NCI-H446 (cell line): ENCODE measurements at places on chromosomes 16 and 17.

GRCh38 chr17:3574231-3574630 lies 16.6 kb upstream of the TRPV3 start:
- no peak for DNase-seq

DNA sequence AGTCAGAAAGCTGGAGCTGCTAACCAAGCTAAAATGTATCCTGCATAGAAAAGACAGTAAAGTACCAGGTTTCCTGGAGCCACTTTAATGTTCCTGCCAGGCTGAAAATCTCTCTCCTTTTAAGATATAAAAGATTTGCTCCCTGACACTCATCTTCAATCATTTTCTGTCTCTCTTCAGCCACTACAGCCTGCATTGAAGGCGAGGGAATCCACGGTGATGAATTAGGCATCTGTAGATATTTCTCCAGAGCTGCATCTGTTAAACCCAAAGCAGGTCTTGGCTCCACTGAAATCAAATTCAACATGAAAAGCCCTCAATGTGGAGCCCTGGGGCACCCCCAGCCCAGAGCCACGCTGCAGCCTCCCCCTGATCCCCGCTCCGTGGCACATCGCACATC lies 94.7 kb upstream of the CRHR1 start:
- DNase-seq, result no peak

- DNase-seq, result no peak
These were observed 57.7 kb downstream of the MEAK7 start for GRCh38 chr16:84446596-84447392.

- DNase-seq, result no peak
These were observed 4.9 kb downstream of the OR4D1 start for GRCh38 chr17:58153046-58153445.
